ENCODE measurements at places on chromosomes 6 and 20.
A peak's percentile ranks its signal among the peaks of the same experiment; 100 is the strongest.

DNA sequence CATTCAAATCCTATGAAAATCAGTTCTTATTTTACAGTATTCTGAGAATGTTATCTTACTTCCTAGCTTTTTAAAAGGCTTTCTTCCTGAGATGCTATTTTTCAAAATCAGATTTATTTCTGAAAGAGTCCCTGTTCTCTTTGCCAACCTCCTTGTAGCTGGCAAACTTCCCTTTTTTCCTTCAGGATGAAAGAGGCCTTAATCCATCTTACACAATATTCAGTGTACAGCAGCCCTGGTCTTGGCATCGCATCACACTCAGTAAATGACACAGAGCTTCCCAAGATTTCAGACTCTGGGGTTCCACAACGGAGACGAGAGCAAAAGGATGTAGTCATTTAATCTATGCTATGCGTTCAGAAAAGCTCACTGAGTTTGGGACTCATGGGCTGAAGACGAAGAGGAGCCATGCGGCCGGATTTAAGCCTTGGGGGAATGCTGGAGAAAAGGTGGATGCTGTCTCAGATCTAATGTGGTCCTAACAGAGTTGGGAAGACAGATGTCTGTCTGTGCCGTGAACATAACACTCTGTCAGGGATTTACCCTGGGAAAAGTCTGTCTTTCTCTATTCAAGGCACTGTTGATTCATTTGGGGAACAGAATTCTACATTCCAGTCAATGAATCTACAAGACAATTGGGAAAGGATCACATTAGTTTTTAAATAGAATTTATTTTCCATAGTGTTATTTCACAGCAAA lies 616.4 kb upstream of the AGPAT4 start:
- H3K27me3 ChIP-seq: no peaks in the 10 kb centered on the region
- no peak for DNase-seq
- no peaks in the 10 kb centered on the region for H3K4me1 ChIP-seq
- H3K36me3 ChIP-seq: no peaks in the 10 kb centered on the region

GRCh38 chr20:36988494-36988966 lies 37.0 kb upstream of the SAMHD1 start:
- H3K4me1 ChIP-seq: peaks cover 35% of the 10 kb centered on the region
- H3K4me3 ChIP-seq: no peak overlapping the region
- no peaks in the 10 kb centered on the region for H3K27me3 ChIP-seq
- DNase-seq: no peak
- H3K36me3 ChIP-seq: peaks cover 13% of the 10 kb centered on the region

DNA sequence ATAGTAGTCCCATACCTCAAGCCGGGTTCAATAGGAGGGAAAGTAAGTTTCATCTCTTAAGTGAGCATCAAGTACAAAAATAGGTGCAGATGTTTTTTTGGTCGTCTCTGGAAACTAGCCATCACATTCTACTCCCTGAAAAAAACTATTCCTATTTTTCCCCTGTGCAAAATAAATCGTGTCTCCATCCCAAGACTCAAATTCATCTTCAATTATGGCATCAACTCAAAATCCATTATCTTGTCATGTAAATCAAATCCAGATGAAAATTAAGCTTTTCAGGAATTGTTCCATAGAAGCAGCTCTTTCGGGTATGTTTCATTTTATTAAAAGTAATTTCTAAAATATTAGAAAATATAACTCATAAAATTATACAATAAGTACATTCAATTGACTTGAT lies 1368.4 kb downstream of the GRIK2 start:
- no peaks in the 10 kb centered on the region for H3K36me3 ChIP-seq
- H3K27ac ChIP-seq: no peak overlapping the region
- no peaks in the 10 kb centered on the region for H3K27me3 ChIP-seq
- H3K4me1 ChIP-seq: no peaks in the 10 kb centered on the region
- DNase-seq: no peak

DNA sequence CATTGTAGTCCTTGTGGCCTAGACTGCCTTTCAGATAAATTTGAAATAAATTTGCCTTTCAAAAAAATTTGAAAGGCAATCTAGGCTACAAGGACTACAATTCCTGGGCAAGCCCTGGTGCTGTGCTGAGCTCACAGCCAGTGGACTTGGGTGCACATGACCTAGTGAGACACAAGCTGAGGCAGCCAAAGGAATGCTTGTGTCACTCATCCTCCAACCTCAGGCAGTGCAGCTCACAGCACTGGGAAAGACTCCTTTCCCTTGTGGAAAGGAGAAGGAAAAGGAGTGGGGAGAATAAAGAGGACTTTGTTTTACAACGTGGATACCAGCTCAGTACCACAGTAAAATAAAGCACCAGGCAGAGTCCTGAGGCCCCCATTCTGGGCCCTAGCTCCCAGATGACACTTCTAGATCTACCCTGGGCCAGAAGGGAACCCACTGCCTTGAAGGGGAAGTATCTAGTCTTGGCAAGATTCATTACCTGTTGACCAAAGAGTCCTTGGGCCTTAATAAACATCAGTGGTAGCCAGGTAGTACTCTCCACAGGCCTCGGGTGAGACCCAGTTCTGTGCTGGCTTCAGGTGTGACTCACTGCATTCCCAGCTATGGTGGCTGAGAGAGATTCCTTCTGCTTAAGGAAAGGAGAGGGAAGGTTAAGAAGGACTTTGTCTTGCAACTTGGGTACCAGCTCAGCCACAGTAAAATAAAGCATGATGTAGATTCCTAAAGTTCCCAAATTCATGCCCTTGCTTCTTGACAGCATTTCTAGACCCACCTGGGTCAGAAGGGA lies 659.7 kb upstream of the FLRT3 start:
- DNase-seq: no peak
- no peak overlapping the region for H3K4me3 ChIP-seq
- no peaks in the 10 kb centered on the region for H3K36me3 ChIP-seq
- H3K27me3 ChIP-seq: no peaks in the 10 kb centered on the region
- H3K4me1 ChIP-seq: no peaks in the 10 kb centered on the region
- no peak overlapping the region for H3K27ac ChIP-seq

GRCh38 chr20:37259031-37259430 lies 2.6 kb downstream of the GHRH start:
- peaks cover 8% of the 10 kb centered on the region for H3K27me3 ChIP-seq
- H3K4me1 ChIP-seq: no peaks in the 10 kb centered on the region
- no peak overlapping the region for H3K27ac ChIP-seq
- H3K4me3 ChIP-seq: no peak overlapping the region
- DNase-seq: no peak
- no peaks in the 10 kb centered on the region for H3K36me3 ChIP-seq

GRCh38 chr6:140921366-140922226 lies 1211.1 kb upstream of the GJE1 start:
- H3K4me1 ChIP-seq: no peaks in the 10 kb centered on the region

DNA sequence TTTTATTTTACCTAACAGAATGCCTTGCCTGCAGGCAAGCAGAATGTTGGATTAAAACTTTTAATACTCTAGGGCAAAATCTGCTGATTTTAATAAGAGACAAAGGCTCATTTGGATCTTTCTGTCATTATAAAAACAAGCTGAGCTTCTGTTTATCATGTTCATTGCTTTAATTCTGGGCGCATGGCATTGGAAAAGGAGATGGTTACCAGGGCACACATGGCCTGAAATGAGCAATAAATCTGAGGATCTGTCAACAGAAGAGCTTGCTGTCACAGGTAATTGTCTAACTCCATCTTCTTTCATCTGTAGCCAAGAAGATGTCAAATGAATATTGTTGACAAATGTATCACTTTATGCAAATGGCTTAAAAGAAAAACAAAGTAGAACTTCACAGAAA lies 439.6 kb downstream of the DOK5 start:
- DNase-seq: no peak
- H3K27ac ChIP-seq: no peak overlapping the region
- no peaks in the 10 kb centered on the region for H3K36me3 ChIP-seq

DNA sequence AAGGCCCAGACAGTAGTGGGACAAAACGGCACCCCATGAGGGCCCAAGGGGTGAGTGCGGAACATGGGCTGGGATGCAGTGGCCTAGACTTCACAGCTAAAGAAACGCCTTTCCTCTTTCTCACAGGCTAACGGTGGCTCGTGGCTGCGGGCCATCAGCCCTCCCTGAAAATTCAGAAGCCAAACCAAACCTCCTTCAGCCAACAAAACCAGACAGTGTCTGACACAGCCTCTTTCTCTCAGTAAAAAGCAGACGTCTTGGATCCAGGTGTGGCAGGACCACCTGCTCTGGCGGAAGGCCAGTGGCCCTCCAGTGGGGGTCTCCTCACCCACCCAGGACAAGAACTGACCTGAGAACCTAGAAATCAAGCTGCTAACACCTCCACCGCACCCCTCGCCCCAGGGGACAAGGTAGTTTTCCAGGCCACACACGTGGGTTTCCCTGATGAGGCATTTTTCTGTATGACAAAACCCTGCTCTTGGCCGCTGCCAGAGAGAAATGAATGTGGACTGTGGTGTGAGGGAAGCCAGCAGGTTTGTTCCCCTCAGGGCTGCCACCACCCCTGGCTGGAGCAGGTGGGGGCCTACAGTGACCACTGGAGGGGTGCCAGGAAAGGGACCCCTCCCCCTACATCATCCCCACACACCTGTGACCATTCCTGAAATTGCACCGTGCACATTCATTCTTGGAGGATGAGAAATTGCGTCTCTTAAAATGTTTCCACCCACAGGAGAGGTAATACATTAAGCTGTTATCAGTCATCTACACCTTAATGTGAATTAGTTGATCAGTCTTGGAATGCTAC lies 76.8 kb upstream of the PIM1 start:
- no peaks in the 10 kb centered on the region for H3K36me3 ChIP-seq
- peak overlapping the region; percentile 61 for H3K27ac ChIP-seq
- no peak overlapping the region for H3K4me3 ChIP-seq
- no peak for DNase-seq
- H3K4me1 ChIP-seq: peaks cover 12% of the 10 kb centered on the region
- no peaks in the 10 kb centered on the region for H3K27me3 ChIP-seq

GRCh38 chr20:41205313-41205712 lies 68.0 kb downstream of the PLCG1 start:
- DNase-seq: no peak
- no peak overlapping the region for H3K4me3 ChIP-seq
- H3K27me3 ChIP-seq: no peaks in the 10 kb centered on the region
- H3K27ac ChIP-seq: no peak overlapping the region

DNA sequence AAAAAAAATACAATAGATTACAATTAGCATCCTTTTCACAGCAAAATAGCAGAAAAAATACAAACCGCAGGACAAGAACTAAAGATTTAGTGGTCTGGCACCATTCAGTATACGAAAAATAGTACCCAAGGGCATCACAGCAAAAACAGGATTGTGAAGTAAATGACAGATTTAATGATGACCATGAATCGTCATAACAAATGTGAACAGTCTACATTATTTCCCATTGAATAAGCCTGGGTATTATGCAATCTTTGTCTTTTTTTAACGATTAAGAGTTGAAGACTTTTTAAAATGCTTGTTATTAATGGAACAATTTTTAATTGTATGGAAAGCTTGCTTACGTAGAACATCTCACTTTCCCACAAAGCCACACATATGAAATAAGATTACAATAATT lies 432.8 kb downstream of the PKHD1 start:
- H3K27ac ChIP-seq: no peak overlapping the region
- H3K4me3 ChIP-seq: no peak overlapping the region
- no peaks in the 10 kb centered on the region for H3K27me3 ChIP-seq
- no peaks in the 10 kb centered on the region for H3K4me1 ChIP-seq
- DNase-seq: no peak

- no peaks in the 10 kb centered on the region for H3K27me3 ChIP-seq
- H3K27ac ChIP-seq: peak overlapping the region; percentile 94
- H3K36me3 ChIP-seq: peaks cover 31% of the 10 kb centered on the region
- peaks cover 63% of the 10 kb centered on the region for H3K4me1 ChIP-seq
- H3K4me3 ChIP-seq: peak overlapping the region; percentile 48
Measured at GRCh38 chr6:155171109-155171746, 92.6 kb upstream of the CLDN20 start.

GRCh38 chr6:113564371-113565171 lies 292.6 kb upstream of the MARCKS start:
- DNase-seq: no peak
- no peak overlapping the region for H3K27ac ChIP-seq
- H3K4me3 ChIP-seq: no peak overlapping the region
- no peaks in the 10 kb centered on the region for H3K27me3 ChIP-seq

DNA sequence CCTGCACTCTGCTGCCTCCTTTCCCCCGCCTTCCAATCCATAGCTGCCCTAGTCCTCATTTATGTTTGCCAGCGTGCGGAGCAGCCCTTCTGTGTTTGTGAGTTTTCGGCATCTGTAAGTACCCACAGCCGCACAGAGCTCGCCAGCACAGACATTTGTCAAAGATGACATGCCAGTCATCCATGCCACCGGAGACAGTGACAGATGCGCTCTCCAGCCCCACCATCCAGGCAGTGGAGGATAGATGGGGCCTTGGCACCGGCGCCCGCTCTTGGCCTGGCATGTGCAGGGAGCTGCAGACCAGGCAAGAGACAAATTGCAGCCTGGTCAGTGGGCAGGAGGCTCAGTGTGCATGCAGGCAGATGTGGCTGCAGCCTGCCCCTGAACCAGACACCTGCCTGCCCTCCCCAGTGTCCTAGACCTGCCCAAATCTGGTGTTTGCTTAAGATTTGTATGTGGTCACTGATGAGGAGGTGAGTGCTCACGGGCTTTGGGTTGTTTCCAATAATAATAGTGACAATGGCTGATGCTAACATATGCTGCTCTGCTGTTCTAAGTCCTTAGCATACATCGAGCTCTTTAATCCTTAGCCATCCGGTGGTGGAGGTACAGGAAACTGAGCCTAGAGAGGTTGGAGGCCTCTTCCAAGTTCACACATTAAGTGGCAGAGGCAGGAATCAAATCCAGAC lies 78.1 kb downstream of the UNC5CL start:
- no peak for DNase-seq
- H3K4me1 ChIP-seq: peaks cover 8% of the 10 kb centered on the region
- no peak overlapping the region for H3K27ac ChIP-seq
- H3K36me3 ChIP-seq: no peaks in the 10 kb centered on the region

DNA sequence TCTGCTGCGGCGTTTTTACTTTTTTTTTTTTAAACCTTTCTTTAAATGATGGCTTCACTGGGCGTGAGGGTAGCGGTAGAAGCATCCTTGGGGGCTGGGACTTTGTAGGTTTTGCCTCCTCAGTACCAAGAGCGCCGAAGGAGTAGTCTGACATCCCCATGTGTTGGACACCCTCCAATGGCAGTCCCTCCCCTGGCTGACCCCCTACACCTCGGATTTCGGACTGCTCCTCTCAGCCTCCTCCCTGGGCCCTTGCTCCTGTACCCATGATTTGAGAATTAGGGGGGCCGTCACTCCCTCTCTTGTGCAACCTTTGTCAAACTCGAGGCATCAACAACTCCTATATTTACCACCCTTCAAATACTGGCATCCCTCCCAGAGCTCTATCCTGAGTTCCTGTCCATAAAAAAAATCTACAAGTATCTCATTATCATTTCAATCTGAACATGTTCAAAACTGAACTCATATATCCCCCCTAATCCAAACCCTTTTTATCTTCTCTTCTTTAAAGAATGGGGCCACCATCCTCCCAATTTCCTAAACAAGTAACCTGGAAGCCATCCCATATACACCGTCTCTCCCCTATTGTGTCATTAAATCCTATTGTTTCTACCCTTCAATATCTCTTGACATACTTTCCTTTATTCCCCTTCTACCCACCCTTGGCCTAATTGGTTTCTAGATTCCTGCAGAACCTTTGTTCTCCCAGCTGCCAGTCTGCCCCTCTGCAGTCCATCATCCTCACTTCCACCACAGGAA lies 1.2 kb upstream of the ARFGEF3 start:
- peak overlapping the region; percentile 51 for H3K4me3 ChIP-seq
- peaks cover 15% of the 10 kb centered on the region for H3K4me1 ChIP-seq
- no peak overlapping the region for H3K27ac ChIP-seq
- no peak for DNase-seq
- no peaks in the 10 kb centered on the region for H3K36me3 ChIP-seq

- peaks cover 22% of the 10 kb centered on the region for H3K4me1 ChIP-seq
- no peaks in the 10 kb centered on the region for H3K36me3 ChIP-seq
- no peak overlapping the region for H3K4me3 ChIP-seq
Measured at GRCh38 chr6:130482645-130483390, 117.0 kb downstream of the TMEM200A start.

Measured in activated T-cell treated with anti-CD3 and anti-CD28 coated beads, Interleukin-2, amount 50 U/mL, for 24 hours (primary cell).